ENCODE measurements at places on chromosomes 13 and 19.

DNA sequence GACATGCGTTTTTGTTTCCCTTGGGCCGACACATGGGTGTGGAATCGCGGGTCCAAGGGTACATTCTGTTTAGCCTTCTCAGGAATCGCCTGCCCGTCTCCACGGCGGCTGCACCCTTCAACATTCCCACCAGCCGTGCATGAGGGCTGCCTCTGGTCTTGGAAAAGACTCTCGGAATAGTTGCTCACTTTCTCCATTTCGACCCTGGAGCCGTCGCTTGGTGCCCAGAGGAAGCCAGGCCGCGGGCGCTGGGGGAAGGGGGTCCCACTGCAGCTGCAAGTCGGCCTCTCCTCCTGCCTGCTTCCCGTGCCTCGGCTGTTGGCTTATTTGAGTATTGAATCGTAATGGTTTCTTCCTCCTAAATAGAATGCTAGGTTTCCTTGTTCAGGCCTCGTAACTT, 51.5 kb downstream of the KDM4B start:
- DNase-seq, result no peak

- no peak for DNase-seq
Measured at GRCh38 chr13:102040812-102041211, 361.0 kb downstream of the FGF14 start.

DNA sequence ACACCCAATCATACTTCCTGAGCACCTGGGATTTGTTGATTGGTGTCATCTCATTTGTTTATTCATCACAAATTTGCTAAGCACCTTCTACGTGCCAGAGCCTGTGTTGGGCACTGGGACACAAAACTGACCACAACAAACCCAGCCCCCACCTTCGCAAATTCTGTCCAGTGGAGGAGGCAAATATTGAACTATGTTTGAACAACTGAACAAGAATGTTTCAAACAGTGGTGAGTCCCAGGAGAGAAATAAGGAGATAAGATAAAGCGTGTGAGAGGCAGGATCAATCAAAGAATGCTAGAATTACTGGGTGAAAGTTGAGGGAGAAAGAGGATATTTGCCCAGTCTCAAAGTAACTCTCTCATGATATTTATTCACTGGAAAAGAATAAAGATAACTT, 8.7 kb downstream of the ZNRF4 start:
- DNase-seq, result no peak

GRCh38 chr19:57941593-57941992, 5.9 kb downstream of the ZNF256 start:
- DNase-seq, result no peak

DNA sequence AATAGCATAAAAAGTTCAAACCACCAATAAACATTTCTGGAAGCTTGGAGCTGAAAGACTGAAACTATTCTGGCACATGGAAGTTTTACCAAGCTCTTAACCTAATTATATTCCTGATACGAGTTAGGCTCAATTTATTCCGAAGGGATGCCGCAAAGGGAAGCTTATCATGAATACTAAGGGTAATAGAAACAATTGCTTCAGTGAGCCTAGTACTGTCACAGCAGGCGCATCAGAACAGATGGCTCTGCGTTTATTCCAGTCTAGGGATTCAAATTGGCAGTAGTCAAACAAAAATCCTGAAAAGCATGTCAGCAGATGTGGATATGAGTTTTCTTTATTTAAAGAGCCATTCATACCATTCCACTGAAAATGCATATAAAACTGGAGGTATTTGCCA, 779.5 kb downstream of the GPC5 start:
- DNase-seq, result no peak

GRCh38 chr13:49760558-49760957, 31.9 kb downstream of the KPNA3 start:
- no peak for DNase-seq

DNA sequence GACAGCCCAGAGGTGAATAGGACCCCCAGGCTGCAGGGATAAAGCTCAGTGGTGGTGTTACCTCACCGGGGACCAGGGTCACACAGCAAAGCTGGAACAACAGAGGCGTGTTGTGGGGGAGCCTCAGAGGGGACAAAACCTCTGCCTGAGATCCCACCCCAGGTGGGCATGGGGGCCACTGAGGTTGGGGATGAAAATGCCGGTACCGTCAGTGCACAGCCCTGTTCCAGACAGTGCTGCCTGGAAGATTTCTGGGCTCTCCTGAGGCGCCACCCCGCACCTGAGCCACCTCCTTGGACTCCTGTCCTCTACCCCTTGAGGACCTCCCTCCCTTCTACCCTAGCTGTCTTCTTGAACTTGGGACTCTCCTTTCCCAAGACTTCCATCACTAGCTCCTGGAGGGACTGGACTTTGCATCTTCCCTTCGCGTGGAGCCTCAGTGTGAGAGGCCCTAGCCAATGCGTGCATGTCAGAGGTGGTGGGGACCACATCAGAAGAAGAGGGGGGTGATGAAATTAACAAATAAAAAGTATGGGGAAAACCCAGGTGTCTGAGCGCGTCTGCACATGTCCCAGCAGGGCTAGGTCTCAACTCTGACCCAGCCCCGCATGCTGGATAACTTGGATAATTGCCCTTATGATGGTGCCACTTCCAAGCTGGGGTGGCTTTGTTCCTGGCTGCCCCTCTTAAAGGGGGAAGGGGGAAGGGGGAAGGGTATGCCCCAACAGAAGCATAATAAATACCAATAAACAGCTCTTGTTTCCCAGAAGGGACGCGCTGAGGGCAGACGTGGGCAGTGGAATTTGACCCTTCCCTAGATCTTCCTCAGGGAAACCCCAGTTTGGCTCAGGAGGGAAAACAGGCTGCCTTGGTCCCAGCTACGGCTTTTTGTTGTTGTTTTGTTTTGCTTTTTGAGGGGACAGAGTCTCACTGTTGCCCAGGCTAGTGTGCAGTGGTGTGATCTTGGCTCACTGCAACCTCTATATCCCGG, 11.6 kb downstream of the CNFN start:
- DNase-seq, result no peak

GRCh38 chr13:64684685-64685431, 2545.3 kb downstream of the PCDH9 start:
- DNase-seq, result no peak

- DNase-seq, result no peak
Measured at GRCh38 chr19:46917002-46917401, 56.2 kb downstream of the ARHGAP35 start.

GRCh38 chr13:105035092-105035491, 1500.4 kb downstream of the EFNB2 start:
- DNase-seq, result no peak

- no peak for DNase-seq
Measured at GRCh38 chr13:81388400-81388799, 1047.5 kb upstream of the SPRY2 start.

DNA sequence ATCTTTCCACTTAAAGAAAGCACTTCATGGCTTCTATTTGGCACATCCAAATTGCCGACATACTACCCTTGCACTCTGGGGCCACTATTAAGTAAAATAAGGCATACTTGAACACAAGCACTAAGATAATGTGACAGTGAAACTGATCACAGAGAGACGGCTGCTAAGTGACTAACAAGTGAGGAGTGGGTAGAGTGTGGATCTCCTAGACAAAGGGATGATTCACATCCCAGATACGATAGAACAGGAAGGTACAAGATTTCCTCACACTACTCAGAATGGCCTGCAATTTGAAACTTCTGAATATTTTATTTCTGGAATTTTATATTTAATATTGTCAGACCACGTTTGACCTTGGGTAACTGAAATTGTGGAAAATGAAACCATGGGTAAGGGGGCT, 1721.8 kb upstream of the SPRY2 start:
- DNase-seq, result no peak

DNA sequence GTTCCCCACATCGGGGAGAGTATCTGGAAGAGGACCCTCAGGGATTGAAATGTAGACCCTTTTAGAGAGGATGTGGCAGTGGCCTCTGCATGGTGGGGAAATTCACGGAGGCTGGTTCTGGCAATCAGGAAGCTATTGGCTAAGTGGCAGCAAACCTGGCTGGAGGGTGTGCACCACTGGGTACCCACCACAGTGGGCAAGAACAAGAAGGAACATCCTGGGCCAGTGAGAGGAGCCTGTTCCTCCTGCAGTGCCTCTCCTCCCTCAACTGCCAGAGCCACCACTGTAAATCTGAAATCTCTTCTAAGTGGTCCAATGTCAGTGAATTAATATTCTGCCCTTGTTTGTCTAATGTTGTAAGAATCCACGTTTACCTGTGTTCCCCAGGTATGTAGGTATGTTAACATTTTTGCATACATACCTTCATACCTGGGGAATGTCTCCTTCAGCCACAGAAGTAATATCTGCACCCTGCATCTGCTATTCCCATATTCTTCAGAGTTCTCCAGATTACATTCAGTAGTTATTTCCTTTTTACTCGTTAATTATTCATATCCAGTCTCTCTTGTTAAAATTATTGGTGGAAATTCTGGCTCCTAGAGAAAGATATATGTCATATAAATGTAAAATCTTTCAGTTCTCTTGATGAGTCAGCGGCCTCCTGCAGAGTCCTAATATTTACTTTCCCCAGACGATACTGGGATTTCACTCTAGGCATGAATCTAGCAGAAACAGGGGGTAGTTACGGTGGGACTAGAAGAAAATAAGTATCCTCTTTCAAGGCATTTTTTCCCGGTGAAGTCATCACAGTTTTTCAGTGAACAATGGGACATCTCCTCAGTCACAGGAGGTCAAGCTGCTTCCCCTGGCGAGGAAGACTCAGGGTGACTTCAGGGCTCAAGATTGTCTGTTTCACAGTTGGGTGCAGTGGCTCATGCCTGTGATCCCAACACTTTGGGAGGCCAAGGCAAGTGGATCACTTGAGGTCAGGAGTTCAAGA, 148.3 kb downstream of the MYO16 start:
- no peak for DNase-seq

- DNase-seq, result no peak
Measured at GRCh38 chr13:24288870-24289269, 20.5 kb upstream of the C1QTNF9 start.

DNA sequence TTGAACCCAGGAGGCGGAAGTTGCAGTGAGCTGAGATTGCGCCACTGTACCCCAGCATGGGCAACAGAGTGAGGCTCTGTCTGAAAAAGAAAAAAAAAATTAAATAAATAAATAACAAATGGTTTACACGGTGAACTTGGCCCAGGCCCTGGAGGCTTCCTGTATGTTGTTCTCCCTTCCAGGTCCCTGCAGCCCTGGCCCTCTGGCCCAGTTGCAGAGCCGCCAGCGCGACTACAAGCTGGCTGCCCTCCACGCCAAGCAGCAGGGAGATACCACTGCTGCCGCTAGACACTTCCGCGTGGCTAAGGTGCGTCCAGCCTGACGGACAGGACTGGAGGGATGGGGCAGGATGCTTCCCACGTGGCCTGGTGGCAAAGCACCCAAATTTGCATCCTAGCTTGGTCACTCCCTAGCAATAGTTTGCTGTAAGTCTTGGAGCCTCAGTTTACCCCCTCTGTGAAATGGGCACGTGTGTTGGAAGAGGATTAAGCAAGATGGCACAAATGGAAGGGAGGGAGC, 11.9 kb downstream of the CC2D1A start:
- no peak for DNase-seq

GRCh38 chr19:2215281-2215751, 20.8 kb downstream of the PLEKHJ1 start:
- DNase-seq, result no peak

DNA sequence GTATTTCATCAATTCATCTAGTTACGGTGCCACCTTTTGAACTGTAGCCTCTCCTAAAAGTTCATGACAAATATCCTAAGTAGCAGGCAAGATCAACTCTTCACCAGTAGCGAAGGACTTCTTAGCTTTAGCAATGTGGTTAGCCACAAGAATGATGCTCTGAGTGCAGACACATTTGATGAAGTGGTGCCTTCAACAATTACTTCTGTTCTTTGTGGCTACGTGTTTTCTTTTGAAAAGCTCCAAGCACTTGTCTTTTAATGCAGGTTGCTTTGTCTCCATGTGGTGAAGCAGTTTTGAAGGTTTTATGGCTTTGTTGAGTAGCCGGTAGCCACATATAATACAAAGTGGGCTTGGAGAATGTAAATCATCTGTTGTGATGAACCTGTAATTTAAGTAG, 194.7 kb downstream of the B3GLCT start:
- DNase-seq, result no peak

- no peak for DNase-seq
Measured at GRCh38 chr13:92436924-92437323, 789.7 kb upstream of the GPC6 start.

GRCh38 chr13:111006506-111007031, 91.7 kb upstream of the ANKRD10 start:
- DNase-seq, result no peak

- DNase-seq, result no peak
Measured at GRCh38 chr19:3780786-3781304, 5.3 kb downstream of the MATK start.

GRCh38 chr19:14103310-14103709, 12.8 kb upstream of the SAMD1 start:
- DNase-seq, result no peak

DNA sequence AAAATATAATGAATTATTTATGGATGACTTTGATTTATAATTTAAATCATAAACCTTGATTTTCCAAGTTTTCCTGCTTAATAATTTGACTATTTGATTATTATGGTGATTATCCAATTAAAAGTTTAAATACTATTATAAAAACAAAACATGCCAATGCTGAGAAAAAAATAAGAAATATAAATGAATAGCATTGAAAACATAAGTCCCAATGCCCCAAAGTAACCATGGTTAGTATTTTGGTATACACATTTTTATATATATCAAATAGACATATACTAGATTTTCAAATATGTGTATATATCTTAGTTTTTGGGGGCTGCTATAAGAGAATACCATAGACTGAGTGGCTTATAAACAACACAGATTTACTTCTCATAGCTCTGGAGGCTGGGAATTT, 108.3 kb downstream of the GPC5 start:
- DNase-seq, result no peak

GRCh38 chr13:99431927-99432608, 69.2 kb upstream of the TM9SF2 start:
- DNase-seq, result no peak

DNA sequence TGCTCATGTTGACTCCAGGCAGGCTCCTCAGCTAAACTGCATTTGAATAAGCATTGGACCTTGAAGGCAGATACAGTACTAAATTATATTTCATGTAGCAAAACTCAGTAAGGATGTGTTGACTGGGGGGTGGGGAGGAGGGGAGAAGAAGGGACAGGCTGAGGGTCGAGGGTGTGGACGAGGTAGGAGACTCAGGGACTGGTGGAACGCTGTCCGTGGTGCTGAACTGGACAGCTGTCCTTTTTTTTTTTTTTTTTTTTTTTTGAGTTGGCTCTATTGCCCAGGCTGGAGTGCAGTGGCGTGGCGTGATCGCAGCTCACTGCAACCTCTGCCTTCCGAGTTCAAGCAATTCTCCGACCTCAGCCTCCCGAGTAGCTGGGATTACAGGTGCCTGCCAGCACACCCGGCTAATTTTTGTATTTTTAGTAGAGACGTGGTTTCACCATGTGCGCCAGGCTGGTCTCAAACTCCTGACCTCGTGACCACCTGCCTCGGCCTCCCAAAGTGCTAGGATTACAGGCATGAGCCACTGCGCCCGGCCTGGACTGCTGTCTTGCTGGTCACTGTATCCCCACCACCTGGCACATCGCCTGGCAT, 33.2 kb upstream of the CASP14 start:
- DNase-seq, result no peak

All from activated CD4-positive, alpha-beta T cell treated with anti-CD3 and anti-CD28 coated beads for 24 hours (primary cell).